NCI-H1436 (cell line): ENCODE measurements at places on chromosomes 1 and 21.

DNA sequence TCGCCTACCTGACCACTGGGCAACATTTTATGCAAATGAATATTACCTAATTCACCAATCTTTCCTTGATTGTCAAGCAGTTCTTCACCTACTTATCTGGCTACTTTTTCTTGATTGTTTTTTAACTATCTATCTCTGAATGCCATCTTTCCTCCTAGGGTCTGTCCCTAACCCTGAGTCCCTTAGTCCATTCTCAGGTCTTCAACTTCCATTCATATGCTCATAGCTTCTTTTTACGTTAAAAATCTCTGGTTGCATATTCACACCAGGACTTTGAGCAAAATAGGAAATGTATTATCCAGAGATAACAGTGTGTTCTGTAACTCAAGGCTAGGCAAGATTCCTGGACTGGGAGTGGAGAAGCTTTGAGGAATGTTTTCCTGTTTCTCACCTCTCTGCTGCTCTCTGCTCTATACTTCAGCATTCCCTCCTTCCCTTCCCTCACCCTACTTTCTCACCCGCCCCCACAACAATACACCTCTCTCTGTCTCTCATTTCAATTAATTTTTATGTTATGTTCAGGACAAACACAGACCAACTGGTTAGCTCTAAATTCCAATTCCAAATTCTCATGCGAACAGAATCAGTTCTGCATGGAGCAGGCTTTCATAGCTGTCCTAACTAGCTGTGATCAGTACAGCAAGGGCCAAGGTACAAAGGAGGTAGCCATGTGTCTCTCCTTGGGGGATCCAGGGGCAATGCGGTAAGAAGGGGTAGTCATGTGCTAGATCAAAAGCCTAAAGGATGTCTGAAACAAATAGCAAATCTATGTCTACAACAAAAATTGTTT, 278.4 kb downstream of the USH2A start:
- no peak for DNase-seq

DNA sequence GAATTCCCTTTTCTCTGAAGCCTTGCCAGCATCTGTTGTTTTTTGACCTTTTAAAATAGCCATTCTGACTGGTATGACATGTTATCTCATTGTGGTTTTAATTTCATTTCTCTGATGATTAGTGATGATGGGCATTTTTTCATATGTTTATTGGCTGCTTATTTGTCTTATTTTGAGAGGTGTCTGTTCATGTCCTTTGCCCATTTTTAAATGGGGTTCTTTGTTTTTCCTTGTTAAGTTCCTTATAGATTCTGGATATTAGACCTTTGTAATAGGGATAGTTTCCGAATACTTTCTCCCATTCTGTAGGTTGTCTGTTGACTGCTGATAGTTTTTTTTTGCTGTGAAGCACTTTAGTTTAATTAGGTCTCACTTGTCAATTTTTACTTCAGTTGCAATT, 54.0 kb upstream of the C1orf185 start:
- no peak for DNase-seq

DNA sequence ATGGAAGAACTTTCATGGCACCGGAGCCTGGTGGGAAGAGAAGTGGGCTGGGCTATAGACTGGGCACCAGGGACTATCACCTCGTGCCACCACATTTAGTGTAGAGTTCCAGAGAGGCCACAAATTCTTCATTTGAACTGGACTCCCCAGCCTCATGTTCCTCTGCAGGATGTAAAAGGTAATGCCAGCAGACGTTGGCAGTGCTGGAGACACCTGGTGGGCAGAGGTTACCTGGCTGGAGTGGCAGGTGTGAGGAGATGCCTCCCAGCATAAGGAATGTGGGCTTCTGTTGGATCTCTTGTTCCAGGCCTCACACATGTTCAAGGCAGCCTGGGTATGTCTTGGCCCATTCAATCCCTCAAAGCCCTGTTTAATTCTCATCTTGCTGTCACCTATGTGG, 35.2 kb downstream of the TEX35 start:
- no peak for DNase-seq

GRCh38 chr1:182217071-182217470, 155.6 kb upstream of the ZNF648 start:
- DNase-seq: no peak

DNA sequence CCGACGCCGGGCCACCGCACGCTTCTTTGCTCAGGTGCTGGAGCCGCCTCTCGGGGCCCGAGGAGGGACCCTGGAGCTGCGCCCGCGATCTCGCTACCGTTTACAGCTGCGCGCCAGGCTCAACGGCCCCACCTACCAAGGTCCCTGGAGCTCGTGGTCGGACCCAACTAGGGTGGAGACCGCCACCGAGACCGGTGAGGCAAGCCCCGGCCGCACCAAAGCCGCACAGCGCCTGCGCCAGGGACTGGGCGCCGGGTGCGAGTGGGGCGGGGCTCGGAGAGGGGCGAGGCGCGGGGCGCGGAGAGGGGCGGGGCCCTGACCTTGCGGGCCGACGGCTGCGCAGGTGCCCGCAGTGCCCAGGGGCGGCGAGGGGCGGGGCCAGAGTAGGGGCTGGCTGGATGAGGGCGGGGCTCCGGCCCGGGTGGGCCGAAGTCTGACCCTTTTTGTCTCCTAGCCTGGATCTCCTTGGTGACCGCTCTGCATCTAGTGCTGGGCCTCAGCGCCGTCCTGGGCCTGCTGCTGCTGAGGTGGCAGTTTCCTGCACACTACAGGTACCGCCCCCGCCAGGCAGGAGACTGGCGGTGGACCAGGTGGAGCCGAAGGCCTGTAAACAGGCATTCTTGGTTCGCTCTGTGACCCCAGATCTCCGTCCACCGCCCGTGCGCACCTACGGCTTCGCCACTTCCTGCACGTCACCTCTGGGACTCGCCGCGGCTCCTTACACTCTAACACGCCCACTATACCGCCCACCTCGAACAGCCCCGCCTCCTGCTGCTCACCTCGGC, 9.8 kb upstream of the CDC20 start:
- DNase-seq: peak; percentile 93

- no peak for DNase-seq
Observed at GRCh38 chr1:77829851-77830250, 50.4 kb downstream of the MIGA1 start.

DNA sequence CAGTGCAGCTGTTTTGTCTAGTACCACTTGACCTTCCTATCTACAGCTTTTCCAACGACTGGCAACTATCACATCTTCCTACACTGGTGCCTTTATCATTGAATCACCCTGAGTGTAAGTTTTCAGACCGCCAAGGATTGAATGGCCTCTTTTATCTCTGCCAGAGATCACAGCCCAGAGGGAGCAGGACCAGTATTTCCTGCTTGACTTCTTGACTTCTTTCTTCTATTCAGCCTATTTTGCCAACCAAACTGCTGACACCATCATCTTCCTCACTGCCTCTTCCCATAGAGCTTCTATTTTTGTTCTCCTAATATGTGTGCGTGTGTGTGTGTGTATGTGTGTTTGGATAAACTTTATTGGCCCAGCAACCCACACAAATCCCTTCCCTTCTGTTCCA, 53.8 kb downstream of the SERBP1 start:
- no peak for DNase-seq

DNA sequence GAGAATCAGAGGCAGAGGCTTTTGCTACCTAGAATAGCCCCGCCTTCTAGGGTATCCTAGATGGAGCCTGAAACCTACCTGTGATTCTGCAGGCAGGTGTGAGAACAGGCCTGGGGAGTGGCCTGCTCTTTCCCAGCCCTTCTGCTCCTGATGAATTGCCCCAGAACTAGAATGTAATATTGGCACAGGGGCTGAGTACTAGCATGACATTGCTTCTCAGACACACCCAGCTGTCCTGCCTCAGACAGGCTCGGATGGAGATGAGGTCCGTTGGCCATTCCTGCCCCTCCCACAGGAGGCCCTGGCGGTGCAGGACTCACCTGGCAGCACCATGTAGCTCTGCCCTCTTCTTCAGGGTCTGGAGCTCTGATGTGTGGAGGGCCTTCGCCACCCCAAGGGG, 237.6 kb downstream of the GRIK3 start:
- DNase-seq: no peak

DNA sequence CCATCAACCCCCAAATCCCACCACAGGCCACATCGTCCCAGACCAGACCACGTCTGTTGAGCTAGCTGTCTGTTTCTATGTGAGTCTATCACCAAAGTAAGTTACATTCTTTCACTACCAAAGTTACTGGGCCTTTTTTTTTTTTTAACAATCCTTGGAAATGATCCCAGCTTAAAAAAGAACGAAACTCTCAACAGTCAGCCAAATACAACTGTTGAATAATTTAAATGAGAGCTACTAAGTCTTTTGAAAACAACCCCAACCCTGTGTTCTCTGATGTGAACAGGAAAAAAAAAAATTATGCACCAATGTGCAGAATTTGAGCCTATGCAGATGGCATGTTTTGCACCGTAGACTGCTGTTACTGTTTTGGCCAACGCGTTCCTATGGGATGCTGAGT, 134.0 kb upstream of the ETS2 start:
- DNase-seq: no peak

- DNase-seq: no peak
Observed at GRCh38 chr1:145708063-145708462, 895 bp upstream of the PDZK1 start.

DNA sequence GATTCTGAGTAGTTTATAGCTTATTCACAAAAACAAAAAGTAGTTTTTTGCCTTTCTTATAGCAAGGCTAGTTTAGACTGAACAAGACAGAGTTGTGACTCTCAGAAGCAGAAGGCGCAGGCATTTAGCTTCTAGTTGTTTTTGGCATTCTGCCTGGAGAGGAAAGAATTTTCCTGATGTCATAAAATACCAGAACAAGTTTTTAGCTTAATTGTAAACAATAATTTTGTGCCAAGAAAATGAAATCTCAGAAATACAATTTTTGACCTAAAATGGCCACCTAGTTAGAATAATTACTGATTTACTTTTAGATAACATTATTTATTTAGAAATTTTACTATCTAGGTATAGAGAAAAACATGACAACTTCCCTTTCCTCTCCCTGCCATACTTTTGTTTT, 1.0 kb downstream of the DNAJB4 start:
- DNase-seq: no peak

GRCh38 chr1:178262120-178262500, 168.2 kb downstream of the RASAL2 start:
- peak; percentile 22 for DNase-seq

GRCh38 chr21:41604583-41605041, 96.7 kb upstream of the TMPRSS2 start:
- DNase-seq: no peak

DNA sequence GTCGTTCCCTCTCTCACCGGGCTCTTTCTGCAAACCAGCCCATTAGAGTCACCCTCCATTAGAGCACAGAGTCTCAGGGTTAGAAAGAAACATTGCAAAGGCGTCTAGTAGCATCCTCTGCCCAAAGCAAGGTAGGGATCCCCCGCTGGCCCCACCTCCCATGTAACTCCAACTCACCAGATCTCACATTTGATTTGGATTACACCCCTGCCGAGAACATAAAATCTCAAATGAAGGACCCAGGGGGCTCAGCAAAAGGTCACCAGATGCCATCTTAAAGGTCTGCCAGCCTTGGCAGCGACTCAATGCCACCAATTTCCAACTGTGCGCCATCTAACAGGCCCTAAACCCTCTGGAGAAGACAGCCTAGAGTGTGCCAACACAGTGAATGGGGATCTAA, 14.1 kb downstream of the C1orf87 start:
- no peak for DNase-seq

DNA sequence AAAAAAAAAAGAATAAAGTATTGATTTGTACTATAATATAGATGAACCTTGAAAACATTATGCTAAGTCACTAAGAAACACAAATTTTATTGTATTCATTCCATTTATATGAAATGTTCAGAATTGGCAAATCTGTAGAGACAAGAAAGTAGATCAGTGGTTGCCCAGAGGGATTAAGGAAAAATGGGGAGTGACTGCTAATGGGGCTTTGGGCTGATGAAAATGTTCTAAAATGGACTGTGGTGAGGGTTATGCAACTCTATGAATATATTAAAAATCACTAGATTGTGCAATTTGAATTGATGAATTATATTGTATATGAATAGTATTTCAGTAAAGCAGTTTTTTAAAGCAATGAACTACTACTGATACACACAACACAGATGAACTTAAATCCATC, 10.0 kb downstream of the GDAP2 start:
- DNase-seq: no peak

DNA sequence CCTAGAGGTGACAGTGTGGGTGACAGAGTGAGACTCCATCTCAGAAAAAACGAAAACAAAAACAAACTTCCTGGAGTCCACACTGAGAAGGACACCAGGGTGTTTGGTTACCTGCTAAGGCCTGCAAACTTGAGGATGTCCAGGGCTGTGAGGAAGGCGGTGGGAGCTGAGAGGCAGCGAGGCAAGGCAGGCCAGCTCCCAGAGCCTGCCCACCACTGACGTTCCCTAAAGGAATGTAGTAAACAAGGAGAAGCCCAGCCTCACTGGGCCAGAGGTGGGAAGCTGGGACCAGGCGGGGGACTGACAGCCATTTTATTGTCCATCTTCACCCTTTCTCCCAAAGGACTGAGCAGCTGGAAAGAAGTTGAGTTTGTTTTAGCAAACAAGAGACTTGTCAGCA, 24.1 kb downstream of the SHISA4 start:
- DNase-seq: no peak

DNA sequence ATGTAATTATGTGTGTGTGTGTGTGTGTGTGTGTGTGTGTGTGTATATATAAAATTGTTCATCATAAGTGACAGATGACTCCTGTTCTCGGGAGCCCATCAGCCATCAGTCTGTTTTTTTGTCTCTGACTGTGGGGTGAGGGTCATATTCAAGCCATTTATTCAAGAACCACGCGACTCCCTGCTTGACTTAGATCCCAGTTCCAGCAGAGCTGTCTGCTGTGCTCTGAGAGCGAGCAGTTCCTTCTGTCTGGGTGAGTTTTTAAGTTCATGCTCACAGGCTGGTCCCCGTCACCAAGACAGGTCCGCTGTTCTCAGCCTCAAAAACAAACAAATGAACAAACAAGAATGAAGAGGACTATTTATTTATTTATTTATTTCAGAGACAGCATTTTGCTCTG, 18.3 kb upstream of the NPPB start:
- DNase-seq: no peak

DNA sequence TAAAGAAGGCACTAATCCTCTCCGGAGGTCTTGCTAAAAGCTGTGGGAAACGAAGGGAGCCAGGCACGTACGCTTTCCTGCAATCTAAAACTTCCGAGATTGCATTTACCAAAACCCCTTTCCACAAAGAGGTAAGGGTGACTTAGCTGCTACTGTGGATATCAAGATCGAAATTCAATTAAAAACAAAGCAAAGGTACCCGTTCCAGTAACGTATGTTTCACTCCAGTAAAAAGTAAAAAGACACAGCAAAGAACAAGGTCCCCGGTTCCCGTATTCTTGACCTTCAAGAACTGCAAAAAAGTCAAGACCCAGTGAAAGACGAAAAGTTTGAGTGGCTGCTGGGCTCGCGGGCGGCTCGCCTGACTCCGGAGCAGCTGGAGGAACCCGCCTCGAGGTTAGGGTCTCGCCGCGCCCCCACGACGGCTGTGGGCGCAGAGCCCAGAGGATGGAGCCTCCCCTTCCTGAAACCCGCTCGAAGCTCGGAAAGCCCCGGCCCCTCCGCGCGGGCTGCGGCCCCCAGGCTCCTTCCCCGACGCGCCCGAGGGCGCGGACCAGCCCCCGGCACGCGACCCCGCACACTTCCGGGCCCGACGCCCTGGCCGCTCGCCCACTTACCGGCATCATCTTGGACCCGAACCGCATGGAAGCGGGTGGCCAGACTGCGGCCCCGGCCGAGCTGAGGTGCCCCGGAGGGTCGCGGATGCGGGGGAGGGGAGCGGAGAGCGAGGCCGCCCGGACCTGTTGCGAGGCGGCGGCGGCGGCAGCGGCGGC, 524 bp downstream of the TP53BP2 start:
- no peak for DNase-seq

- DNase-seq: no peak
Observed at GRCh38 chr1:82001345-82001744, 200.6 kb downstream of the ADGRL2 start.

GRCh38 chr1:229887043-229887822, 179.8 kb upstream of the GALNT2 start:
- DNase-seq: no peak
